ENCODE measurements at places on chromosomes 7 and 10.
A peak's percentile ranks its signal among the peaks of the same experiment; 100 is the strongest.

- DNase-seq: no peak
Measured at GRCh38 chr7:24866004-24866615, 108.8 kb upstream of the GSDME start.

DNA sequence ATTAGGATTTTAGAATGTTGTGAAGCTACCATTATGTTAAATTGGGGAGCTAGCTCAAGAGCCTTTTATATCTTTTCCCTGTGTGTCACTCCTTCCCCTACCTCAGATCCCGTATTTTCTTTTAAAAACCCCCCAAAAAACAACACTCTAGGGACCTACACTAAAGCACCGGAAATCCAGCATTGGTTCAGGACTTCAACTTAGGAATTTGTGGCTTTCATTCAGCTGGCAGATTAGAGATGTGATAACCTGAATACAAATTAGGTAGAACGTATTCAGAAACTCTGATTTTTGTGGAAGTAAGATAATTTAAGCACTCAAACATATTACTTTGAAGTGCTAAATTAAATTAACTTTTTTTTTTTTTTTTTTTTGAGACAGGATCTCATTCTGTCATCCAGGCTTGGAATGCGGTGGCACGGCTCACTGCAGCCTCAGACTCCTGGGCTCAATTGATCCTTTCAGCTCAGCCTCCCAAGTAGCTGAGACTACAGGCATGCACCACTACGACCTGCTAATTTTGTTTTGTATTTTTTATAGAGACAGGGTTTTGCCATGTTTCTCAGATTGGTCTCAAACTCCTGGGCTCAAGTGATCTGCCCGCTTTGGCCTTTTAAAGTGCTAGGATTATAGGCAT is 6.8 kb downstream of the TBC1D12 start:
- peak; percentile 23 for DNase-seq

DNA sequence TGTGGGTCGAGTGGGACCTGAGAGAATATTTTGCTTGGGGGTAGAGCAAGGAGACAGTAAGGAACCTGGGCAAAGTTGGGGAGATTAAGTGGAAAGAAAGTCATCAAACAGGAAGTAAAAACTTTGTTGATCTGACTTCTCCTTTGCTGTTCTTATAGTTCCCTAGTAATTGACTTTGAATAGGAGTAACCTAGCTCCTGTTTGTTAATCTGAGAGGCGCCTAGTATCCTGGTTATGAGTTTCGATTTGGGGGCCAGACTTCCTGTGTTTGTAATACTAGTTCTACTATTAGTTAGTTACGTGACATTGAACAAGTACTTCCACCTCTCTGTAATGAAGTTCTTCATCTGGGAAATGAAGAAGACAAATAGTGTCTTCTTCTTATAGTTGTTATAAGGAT is 99.1 kb downstream of the ZNF365 start:
- DNase-seq: no peak

GRCh38 chr10:34906067-34906965 is 91.2 kb upstream of the PARD3 start:
- DNase-seq: peak; percentile 81

- DNase-seq: no peak
Measured at GRCh38 chr7:128421384-128421783, 11.6 kb upstream of the IMPDH1 start.

GRCh38 chr7:69908454-69908853 is 310.2 kb downstream of the AUTS2 start:
- no peak for DNase-seq

GRCh38 chr10:118669020-118669791 is 73.8 kb upstream of the PRLHR start:
- DNase-seq: peak; percentile 89

- peak; percentile 17 for DNase-seq
Measured at GRCh38 chr7:134995239-134996096, 9.2 kb downstream of the AGBL3 start.

GRCh38 chr7:157853076-157853788 is 516.4 kb downstream of the DNAJB6 start:
- DNase-seq: no peak

GRCh38 chr7:94133460-94133859 is 129.3 kb upstream of the BET1 start:
- no peak for DNase-seq

DNA sequence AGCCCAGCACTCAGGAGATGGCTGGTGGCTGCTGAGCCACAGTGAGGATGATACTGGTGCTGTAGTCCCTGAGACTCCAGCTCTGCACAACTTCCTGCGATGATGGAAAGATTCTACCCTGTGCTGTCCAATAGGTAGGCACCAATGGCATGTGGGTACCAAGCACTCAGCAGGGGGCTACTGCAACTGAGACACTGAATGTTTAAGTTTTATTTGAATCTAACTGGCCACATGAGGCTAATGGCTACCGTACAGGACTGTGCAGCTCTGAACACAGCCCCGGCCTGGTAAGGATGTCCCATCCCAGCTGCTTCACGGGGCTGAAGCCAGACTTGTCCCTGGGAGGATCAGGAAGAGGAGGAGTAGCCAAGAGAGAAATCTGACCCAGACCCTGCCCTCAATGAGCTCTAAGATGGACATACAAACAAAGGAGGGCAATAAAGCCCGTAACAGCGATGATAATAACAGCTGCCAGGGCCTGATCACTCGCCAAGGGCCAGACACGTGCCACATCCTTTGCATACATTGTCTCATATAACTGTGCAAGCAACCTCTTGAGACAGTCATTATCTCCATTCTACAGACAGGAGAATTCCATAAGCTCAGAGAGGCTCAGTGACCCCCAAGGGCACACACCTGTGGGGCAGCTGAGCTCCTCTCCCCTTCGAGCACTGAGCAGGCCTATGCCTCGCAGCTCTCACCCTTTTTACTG is 3.8 kb downstream of the GPRIN2 start:
- DNase-seq: no peak

- no peak for DNase-seq
Measured at GRCh38 chr10:88332503-88333247, 250.4 kb downstream of the RNLS start.

GRCh38 chr10:51074238-51075028 is at the start of gene PRKG1:
Gene PRKG1, plus strand, starts transcription at chr10:51074487.
- DNase-seq: peak; percentile 85

DNA sequence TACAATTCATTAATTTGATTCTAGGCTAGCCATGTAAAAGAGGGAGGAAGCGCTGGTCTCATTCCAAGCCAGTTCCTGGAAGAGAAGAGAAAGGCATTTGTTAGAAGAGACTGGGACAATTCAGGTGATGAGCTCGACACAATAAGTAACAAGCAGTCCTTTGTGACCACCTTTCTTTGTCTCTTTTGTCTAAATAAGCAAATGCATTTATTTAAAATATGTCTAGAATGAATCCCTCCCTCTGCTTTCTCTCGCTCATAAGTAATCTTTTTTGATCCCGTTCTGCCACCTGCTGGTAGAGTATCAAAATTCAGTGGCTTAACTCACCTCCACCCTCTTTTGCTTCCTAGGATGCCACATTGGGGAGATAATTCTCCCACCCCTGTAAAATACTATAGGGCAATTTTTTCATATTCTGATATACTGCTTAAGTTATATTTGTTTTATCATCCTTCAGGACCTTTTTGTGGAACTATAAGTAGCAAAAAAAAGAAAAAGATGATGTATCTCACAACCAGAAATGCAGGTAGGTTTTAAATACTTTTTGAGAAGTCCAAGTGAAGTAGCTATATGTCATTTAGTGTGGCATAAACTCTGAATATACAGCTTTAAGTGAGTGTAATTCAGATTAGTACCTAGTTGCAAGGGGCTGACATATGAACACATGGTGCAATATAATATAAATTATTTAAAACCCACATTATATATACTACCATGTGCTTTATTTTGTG is 91.5 kb downstream of the GSDME start:
- peak; percentile 77 for DNase-seq

Measured in lung (tissue), 17 donors.